KBM-7 (cell line): ENCODE measurements at places on chromosomes 3 and 15.

GRCh38 chr15:40340038-40340739 lies 550 bp downstream of the CCDC9B start:
- no peak for DNase-seq

DNA sequence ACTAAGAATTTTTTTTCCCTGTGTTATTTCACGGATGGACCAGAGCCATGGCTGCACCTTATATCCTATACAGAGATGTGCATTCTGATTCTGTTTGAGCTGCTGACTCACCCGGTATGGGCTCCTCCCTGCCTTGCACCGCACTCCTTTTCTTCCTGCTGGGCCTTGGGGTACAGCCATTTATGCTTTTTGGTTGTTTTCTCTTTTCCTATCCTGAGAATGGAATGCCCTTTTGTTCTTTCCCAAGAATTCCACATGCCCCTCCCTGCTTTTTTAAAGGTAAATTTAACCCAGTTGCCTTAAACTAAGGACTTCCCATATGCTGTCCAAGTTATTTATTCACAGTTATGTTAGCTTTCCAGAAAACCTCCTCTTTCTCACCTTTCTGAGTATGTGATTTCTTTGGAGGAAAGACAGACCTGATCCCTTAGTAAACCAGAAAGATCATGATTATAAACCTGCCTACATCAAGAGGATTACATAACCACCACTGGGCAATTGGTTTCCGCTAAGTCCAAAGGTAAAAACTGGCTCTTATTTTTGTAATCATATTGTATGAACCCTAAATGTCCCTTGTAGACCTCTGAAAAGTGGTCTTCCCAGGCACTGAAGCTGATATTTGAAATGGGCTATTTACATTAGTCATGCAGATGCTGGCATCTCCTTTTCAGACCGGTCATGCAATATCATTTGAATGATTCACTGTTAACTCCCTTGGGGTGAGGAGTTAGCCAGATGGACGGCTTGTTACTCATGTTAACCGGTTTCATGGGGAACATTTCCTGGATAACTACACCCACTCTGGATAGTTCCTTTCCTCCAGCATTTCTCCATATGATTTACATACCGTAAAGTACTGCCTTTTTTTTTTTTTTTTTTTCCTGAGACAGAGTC lies 45.5 kb downstream of the TMOD3 start:
- DNase-seq = no peak

- DNase-seq = no peak
These were observed 112.5 kb upstream of the NR2F2 start for GRCh38 chr15:96217983-96218382.

DNA sequence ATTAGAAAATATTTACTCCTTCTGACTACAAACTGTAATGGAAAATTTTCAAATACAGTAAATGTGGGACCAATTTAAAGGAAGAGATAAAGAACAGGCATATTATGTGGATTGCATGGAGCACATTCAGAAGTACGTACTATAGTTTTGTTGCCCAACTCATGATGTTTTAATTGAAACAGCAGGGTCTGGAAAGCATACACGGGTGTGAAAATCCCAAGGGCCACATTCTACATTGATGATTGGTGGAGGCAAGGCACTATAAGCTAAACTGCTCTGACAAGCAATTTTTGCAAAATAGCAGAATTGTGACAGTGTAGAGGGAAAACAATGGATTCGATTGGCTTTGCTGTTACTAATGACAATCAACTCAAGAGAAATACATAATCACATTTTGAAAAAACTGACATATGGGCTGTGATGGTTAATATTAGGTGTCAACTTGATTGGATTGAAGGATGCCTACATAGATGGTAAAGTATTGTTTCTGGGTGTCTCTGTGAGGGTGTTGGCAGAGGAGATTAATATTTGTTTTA lies 458.6 kb downstream of the PYDC2 start:
- no peak for DNase-seq

- DNase-seq = no peak
These were observed 309.3 kb upstream of the PLSCR5 start for GRCh38 chr3:146914409-146914808.

- DNase-seq = no peak
These were observed 759 bp upstream of the GMPS start for GRCh38 chr3:155869691-155870090.

DNA sequence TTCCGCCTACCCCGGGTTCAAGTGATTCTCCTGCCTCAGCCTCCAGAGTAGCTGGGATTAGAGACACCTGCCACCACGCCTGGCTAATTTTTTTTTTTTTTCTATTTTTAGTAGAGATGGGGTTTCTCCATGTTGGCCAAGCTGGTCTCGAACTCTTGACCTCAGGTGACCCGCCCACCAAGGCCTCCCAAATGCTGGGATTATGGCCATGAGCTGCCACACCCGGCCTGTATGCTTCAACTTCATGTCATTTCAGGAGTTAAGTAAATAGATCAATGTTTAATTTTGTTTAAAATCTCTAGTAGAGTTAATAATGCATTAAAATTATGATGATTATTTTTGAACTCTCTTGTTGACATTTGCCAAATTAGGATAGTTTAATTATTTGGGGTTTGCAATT lies 121.1 kb upstream of the ALDH1A3 start:
- DNase-seq = no peak

GRCh38 chr3:188947401-188948280 lies 224.1 kb upstream of the TPRG1 start:
- DNase-seq = no peak

GRCh38 chr3:122151480-122151879 lies 32.0 kb upstream of the CASR start:
- no peak for DNase-seq

DNA sequence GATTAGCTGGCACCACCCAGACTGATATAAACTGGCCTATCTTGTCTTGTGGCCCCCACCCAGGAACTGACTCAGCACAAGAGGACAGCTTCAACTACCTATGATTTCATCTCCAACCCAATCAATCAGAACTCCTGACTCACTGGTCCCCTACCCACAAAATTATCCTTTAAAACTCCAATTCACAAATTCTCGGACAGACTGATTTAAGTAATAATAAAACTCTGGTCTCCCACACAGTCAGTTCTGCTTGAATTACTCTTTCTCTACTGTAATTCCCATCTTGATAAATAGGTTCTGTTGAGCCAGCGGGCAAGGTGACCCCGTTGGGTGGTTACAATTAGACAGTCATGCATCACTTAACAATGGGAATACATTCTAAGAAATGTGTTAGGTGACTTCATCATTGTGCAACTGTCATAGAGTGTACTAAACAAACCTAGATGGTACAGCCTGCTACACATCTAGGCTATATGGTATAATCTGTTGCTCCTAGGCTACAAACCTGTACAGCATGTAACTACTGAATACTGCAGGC lies 48.1 kb upstream of the MAP4 start:
- no peak for DNase-seq

GRCh38 chr3:161474139-161474538 lies 22.5 kb upstream of the OTOL1 start:
- peak; percentile 29 for DNase-seq

- DNase-seq = no peak
These were observed 194.7 kb downstream of the DTWD1 start for GRCh38 chr15:49815526-49815925.

GRCh38 chr3:131082871-131083863 lies 56.5 kb downstream of the NEK11 start:
- DNase-seq = no peak

DNA sequence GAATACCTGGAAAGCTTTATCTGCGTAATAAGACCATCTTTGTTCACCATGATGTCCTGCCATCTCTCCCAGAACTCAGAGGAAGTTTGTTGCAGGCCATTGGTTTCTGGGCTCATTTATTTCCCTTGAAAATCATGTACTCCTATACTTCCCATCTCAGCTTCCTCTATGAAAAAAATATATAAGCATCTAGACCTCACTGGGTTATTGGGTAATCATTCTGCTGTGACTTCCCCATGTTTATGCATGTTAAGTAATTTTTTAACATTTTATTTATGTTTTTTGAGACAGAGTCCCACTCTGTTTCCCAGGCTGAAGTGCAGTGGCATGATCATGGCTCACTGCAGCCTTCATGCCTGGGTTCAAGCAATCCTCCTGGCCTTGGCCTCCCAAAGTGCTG lies 184.5 kb downstream of the ZPLD1 start:
- DNase-seq = no peak

DNA sequence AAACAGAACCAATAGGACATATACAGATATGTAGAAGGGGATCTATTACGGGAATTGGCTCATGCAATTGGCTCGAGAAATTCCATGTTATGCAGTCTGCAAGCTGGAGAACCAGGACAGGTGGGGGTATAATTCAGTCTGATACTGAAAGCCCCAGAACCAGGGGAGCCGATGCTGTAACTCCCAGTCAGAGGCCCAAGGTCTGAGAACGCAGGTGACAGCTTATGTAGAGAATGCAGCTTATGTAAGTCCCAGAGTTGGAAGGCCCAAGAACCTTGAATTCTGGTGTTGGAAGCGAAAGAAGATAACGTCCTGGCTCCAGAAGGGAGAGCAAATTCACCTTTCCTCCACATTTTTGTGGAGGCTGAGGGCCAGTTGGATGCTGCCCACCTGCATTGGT lies 62.7 kb downstream of the CCNL1 start:
- DNase-seq = no peak

DNA sequence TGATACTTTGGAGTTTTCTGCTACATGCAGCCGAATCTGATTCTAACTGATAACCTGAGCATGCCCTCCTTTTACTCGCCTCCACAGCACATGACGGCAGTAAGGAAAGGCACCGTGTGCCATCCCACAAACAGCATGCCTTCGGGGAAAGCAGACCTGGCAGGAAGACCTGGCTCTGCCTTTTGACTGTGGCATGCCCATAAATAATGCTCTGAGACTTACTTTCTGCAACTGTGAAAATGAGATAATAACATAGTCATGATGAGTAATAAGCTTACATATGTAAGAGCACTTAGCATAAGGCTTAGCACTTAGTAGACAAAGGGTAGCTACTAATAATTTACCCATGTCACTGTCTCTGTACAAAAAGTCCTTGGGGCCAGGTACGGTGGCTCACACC lies 32.9 kb downstream of the MTHFS start:
- DNase-seq = no peak

GRCh38 chr3:58222161-58222724 lies 11.5 kb upstream of the DNASE1L3 start:
- no peak for DNase-seq

DNA sequence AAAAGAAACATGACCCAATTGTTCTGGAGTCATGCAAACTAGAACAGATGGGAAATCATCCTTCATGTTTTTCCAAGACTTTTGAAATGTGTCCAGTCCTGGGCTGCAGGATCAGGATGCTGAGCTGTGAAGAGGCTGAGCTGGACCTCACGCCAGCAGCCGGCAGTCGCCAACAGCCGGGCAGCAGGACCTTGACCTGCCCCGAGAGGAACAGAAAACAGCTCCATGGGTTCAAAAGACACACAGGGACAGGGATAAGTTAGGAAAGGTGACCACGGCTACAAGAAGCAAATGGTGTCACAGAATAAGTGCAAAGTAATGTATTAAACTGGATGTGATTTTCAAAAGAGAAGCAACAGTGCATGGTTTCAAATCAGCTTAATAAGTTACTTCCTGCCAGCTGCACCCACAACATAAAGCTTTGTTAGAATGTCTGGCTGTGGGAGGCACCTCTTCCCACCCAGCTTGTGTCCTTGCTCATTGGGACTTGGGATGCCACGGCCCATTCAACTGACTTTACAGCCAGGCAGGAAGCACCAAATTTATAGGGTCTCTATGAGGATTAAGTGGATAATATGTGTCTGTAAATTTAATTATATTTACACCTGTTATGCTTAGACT lies 266.4 kb downstream of the GABRG3 start:
- no peak for DNase-seq

- DNase-seq = peak; percentile 42
These were observed 39.8 kb upstream of the SGO1 start for GRCh38 chr3:20225769-20226168.

- DNase-seq = no peak
These were observed 93.2 kb upstream of the AGTR1 start for GRCh38 chr3:148604270-148605085.
